ENCODE measurements at places on chromosomes 4 and X.

DNA sequence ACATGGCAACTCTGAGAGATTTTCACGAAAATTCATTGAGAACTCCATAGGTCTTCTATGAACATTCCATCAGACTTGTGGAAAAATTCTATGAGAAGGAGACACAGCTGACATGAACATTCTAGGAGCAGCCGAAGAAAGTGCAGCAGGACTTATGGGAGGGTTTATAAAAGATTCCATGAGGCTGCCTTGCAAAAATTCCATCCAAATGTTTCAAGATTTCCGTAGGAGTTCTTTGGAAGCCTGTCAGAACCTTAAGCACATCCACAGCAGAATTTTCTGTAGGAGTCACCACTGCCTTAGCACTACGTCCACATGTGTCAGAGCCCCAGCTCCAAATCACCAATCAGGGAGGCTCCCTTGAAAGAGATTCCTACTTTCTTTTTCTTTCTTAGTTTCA is 67.0 kb upstream of the MSX1 start:
- no peak for DNase-seq

DNA sequence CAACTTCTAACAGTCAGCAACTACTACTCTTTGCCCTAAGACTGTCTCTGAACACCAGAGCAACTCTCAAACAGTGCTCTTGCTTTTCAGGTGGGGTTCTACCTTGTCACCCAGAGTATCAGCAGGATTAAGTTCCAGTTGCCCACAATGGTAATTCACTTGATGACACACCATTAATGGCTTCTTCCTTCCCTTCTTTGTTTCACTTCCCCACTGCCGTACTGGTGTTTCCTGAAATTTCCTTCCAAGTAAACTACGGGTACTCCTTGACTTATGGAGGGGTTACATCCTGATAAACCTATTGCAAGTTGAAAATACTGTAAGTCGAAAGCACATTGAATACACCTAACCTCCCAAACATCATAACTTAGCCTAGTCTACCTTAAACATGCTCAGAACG is 36.6 kb upstream of the PDK3 start:
- DNase-seq: no peak

DNA sequence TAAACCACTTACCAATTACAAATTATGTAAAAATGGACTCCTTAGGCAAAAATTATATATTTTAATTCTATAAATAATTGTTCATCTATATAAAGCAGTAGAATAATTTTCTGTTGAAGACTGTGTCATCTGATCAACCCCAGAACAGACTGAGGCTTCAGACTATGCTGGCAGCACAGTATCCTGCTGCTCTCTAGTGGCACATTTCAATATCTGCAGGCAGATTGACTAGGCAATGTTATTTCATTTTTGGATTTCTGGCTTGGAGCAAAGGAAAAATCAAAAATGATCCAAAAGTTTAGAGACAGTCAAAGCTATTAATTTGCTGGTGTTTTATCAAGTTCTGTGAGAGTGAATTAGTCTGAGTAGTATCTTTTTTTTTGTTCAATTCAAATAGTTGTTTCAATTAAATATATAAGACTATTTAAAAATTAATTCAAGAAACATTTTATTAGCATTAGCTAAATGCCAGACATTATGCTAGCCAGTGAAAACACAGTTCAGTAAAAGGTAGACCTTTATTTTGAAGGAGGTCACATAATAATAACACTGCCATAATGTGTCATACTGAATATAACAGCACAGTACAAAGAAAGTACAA is 21.3 kb upstream of the SULT1E1 start:
- no peak for DNase-seq

GRCh38 chr4:159105761-159106243 is 2.9 kb downstream of the RAPGEF2 start:
- DNase-seq: no peak

- no peak for DNase-seq
Measured at GRCh38 chr4:98746530-98746929, 88.1 kb upstream of the TSPAN5 start.

- DNase-seq: no peak
Measured at GRCh38 chr4:184433258-184433892, 41.0 kb downstream of the IRF2 start.

GRCh38 chr4:87901422-87901992 is 68.7 kb downstream of the MEPE start:
- DNase-seq: no peak

- DNase-seq: no peak
Measured at GRCh38 chr4:129064717-129065116, 28.6 kb downstream of the SCLT1 start.

DNA sequence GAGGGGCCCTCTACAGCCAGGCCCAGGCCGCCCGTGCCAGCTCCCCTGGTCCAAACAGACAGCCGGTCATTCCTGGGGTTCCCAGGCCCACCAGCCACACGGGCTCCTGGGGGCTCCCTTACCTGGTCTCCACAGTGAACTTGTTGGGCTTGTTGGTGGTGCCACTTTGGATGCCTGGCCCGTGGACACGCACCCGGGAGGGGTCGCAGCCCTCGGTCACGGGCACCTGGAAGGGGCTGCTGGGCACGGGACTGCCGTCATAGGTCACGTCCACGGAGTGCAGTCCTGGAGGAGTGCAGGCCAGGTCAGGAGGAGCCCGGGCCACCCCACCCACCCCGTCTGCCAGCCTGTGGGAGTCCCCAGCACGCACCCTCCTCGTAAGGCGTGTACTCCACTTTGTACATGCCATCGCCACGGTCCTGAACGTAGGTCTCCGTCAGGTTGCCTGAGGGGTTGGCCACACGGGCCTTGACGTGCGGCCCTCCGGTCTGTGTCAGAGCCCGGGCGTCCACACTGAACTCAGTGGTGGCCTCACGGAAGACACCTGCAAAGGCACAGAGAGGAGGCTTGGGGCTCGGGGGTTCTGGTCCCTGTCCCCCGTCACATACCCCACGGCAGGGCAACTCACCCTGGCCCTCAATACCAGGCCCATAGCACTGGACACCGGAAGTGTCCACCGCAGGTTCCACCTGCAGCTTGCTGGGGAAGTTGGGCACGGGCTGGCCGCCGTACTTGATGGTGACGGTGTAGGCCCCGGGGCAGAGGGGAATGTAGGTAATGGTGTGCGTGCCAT is 14.9 kb downstream of the FLNA start:
- DNase-seq: no peak

DNA sequence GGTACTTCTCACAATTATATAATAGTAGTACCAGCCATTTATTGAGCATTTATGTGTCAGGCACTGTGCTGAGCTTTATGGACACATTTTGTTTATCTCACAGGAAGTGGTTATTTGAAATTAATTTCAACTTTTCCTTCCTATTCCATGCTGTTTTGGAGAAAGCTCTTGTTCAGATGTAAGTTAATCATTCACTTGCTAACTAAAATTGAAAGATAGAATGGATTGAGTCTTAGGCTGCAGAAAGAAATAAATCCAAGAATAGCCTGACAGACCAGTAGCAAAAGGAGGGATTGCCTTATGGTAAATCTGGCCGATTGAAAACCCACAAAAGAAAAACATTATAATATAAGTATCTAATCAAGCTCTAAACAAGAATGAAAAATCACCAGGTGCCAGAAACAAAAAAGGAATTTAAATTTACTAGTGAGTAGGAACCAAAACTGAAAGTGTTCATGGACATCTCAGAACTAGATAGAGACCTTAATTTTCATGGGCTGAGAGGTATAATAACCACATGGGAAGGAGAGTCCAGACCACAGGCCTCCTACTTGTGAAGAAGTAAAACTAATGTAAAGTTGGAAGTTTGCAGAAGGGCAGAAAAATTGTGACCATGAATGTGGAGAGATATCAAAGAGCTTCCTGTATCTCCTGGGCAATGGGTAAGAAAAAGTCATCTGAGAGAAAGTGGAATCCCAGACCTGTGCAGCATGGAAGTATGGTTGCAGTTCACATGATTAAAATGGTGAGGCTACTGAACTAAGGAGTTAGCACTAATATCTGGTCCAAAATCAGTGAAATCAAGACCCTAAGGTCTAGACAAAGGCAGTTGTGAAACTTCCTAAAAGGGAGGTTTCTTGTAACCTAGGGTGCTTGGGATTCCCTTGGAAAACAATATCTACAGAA is 38.0 kb downstream of the RADX start:
- DNase-seq: no peak

- DNase-seq: no peak
Measured at GRCh38 chr4:178426871-178427270, 984.6 kb upstream of the AGA start.

Measured in stimulated activated CD4-positive, alpha-beta T cell treated with anti-CD3 and anti-CD28 coated beads, Interleukin-12 subunit alpha, Interleukin-12 subunit beta, amount 100 ng/mL, for 24 hours (primary cell).